Mammary microvascular endothelial cell (primary cell): ENCODE measurements at places on chromosomes 7 and 10. TPM values are rescaled to one million over a fixed set of nuclear protein-coding genes. Genes with fewer than 3 reads are reported as not detected.

The INSYN2A gene
- 0.05 and 0.07 TPM in 2 replicates for total RNA-seq

The MYOF gene
- 256 and 267 TPM in 2 replicates for total RNA-seq

The CLDN4 gene
- 0.10 and 0.27 TPM in 2 replicates for total RNA-seq

The C10orf53 gene
- total RNA-seq: not detected in 2 replicates

The PILRA gene
- total RNA-seq: not detected in 2 replicates

The GIMAP2 gene
- 34.2 and 35.7 TPM in 2 replicates for total RNA-seq

The SSBP1 gene
- total RNA-seq: 246 and 316 TPM in 2 replicates

The HOXA10 gene
- total RNA-seq: 6.5 and 11.7 TPM in 2 replicates

The ABI1 gene
- total RNA-seq: 42.1 and 44.2 TPM in 2 replicates

The GPER1 gene
- total RNA-seq: 0.79 and 2.0 TPM in 2 replicates

The NOS3 gene
- total RNA-seq: 25.3 and 34.3 TPM in 2 replicates

The CYP3A5 gene
- not detected in 2 replicates for total RNA-seq

The FAM180A gene
- total RNA-seq: 0.10 TPM in 1 of 2 replicates, not detected in the other

The NKX6-2 gene
- not detected in 2 replicates for total RNA-seq

The CNNM1 gene
- total RNA-seq: not detected in 2 replicates

The ANKRD2 gene
- total RNA-seq: 0.49 and 0.67 TPM in 2 replicates

The WDFY4 gene
- total RNA-seq: 2.6 and 3.5 TPM in 2 replicates

The RAPGEF5 gene
- total RNA-seq: 44.0 and 56.5 TPM in 2 replicates

The CFAP46 gene
- 0.20 and 0.25 TPM in 2 replicates for total RNA-seq

The MGAM2 gene
- not detected in 2 replicates for total RNA-seq

The RBP4 gene
- total RNA-seq: not detected in 2 replicates

The DDC gene
- not detected in 2 replicates for total RNA-seq

The ADCYAP1R1 gene
- total RNA-seq: not detected in 2 replicates

The NEBL gene
- total RNA-seq: 7.6 and 8.3 TPM in 2 replicates
